ENCODE measurements at places on chromosomes 3 and 15.

DNA sequence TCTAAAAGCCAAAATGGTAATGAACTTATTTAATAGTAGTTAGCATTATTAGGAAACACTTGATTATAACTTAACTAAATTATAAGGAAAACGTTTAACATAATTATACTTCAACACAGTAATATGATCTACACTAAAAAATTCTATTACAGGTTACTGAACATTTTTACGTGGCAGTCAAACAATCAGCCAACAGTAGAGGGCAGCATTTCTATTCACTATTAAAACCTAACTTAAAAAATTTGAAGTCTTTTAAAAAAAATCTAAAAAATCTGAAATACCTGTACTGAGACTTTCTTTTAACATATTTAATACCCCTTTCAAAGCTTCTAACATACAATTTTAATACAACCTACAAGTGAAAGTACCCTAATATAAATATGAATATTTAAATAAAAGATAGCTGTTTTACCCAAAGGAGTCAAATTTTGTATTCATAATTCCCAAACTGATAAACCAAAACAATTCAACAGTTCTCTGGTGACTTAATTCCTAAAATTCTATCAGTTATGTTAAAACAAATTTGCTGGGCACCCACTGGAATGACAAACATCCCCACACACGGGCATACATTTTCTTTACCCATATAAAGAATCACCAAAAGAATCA, 41.5 kb downstream of the DLG1 start:
- peak; percentile 14 for DNase-seq

- no peak for DNase-seq
These were observed 8.0 kb downstream of the AMIGO3 start for GRCh38 chr3:49711489-49711888.

- no peak for DNase-seq
These were observed 30.3 kb downstream of the SEC61A1 start for GRCh38 chr3:128082546-128082945.

DNA sequence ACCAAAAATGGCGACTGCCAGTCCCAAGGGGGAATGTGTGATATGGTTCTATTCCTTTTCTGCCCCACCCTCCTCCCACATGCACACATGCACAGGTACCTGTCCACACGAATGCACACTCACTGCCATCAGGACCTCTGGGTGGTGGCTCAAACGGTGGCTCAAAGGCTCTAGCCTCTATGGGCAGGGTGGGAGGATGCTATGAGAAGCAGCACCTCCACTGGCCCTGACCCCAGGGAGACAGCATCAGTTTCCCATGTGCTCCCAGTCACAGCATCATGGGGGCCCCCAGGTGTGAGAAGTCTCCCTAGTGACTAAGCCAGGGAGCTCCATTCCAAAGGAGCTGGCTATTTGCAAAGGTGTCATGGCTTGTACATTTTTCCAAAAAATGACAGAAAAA, 15.9 kb downstream of the SEMA3G start:
- no peak for DNase-seq

GRCh38 chr3:13878281-13879101, 1.4 kb downstream of the WNT7A start:
- peak; percentile 37 for DNase-seq

DNA sequence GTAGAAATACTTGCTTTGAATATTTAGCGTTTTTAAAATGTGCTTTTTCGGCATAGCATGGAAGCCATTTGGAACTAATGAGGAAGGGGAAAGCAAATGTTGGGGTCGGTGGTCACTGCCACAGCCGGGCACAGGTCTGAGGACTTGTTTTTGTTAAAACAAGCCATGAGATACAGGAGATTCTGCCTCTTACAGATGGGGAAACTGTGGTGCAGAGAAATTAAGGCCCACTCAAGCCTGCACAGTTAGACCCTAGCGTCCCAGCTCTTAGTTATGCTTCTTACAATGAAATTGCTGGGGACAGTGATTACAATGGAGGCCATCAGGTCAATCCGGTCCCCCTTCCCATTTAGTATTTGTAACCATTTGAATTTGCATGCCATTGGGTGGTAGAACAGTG, 2.5 kb upstream of the GPR171 start:
- DNase-seq, result no peak

DNA sequence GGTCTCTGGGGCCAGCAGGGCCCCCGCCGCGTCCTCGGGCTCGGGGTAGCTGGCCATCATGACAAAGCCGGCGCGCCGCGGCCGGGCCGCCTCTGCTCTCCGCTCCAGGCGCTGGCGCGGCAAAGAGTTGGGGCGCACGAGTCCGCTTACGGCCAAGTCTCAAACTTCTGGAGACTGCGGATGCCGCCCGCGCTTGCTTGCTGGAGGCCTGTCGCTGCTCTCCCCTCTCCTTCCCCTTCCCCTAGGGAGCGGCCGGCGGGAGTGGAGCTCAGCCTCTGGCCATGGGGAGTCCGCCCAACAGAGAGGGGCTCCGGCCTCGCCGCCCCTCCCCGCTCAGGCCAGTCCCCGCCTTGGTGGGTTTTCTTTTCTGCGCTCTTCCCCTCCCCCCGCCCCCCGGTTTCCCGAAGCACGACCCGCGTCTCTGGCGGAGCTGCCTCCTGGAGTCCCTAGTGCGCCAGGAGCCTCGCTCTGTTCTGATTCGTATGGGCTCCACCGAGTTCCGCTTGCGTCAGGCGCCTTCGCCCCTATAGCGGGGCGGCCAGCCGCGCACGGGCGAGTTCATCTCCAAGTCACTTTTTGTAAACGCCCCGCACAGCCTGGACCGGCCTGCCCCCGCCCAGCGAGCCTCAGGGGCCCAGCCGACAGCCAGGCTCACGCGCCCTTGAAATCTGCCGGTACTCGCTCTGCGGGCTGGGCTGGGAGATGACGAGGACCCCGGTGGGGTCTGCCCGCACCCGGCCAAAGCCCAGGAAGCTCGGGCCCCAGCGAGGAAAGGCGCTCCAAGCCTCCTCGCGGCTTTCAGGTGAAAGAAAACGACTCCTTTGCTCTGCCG, at the start of the genes FOXL2 and FOXL2NB:
Gene FOXL2, minus strand, starts transcription at position 475 of the 832 bp plus-strand sequence. Its CDS starts 415 bp downstream, at position 60.
Gene FOXL2NB, plus strand, starts transcription at position 555 of the 832 bp plus-strand sequence. Its CDS starts 148 bp downstream, at position 703.
- peak; percentile 33 for DNase-seq

DNA sequence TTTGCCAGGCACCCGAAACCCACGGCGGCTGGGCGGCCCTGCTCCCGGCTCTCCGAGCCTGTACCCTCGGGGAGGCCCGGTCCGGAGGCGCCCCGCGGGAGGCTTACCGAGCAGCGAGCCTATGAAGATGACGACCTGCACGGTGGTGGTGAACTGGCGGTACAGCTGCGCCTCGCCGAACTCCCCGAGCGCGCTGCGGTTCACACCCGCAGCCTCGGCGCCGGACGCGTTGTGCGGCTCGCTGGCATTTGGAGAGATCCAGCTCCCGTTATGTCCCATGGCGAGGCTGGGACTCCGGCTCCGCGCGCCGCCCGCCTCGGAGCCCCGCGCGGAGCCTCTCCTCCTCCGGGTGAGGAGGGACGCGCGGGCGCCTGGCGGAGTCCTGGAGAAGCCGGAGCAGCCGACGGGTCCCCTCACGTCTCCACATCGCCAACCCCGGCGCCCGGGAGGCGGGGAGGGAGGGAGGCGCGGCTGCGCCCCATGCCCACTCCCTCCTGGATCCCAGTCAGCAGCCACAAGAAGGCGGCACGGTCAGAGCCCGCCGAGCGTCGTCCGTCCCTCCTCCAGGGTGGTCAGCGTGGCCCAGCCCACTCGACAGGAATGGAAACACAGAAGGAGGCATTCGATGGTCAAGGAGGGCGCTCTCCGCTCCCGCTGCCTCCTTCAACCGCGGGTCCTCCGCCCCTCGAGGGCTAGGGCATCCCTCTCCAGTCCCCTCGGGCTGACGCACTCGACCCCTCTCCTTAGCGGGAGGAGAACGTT, at the start of gene GPR176:
Gene GPR176, minus strand, starts transcription at position 519 of the 762 bp plus-strand sequence. Its CDS starts 240 bp downstream, at position 279.
- DNase-seq, result peak; percentile 32

DNA sequence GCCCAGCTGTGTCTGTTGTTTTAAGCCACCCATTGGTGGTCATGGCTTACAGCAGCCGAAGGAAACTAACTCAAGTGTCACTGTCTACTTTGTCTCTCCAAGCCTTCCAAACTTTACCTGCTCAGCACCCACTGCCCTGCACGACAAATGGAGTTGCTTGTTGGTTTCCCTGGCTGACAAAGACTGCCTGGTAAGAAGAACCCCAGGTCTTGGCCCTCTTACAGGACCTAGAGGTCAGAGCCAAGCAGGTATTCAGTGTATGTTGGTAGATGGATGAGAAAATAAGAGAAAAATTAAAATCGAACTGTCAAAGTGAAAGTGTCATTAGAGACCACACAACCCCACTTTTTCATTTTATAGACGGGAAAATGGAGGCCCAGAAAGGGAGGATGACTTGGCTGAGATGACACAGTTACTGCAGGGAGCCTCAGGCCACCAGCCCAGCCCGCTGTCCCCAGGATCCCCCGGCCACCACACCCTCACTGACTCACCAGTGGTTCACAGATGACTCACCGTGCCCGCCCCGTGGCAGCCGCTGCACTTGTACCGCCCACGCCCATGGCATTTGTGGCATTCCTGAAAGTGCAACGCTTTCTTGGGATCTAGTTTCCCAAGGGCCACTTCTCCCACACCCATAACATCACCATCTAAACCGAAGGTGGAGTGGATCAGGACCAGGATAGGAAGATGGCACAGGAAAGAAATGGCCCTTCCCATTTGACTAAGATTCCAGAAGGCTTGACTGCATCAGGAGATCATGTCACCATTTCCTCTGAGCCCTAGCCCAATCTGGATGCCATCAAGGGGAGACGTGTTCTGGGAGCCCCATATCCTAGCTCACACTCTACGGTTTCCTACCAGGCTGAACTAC, 15.2 kb downstream of the SSUH2 start:
- DNase-seq, result peak; percentile 67

- no peak for DNase-seq
These were observed 94.5 kb upstream of the DLG1 start for GRCh38 chr3:197392961-197393360.

GRCh38 chr3:98589331-98590036, 3.9 kb downstream of the CPOX start:
- DNase-seq, result no peak

- no peak for DNase-seq
These were observed 84.9 kb downstream of the WWTR1 start for GRCh38 chr3:149572796-149573414.

GRCh38 chr15:80007532-80007931, 36.5 kb upstream of the BCL2A1 start:
- DNase-seq, result no peak

- DNase-seq, result no peak
These were observed 22.9 kb upstream of the PLXNA1 start for GRCh38 chr3:126959921-126960603.

DNA sequence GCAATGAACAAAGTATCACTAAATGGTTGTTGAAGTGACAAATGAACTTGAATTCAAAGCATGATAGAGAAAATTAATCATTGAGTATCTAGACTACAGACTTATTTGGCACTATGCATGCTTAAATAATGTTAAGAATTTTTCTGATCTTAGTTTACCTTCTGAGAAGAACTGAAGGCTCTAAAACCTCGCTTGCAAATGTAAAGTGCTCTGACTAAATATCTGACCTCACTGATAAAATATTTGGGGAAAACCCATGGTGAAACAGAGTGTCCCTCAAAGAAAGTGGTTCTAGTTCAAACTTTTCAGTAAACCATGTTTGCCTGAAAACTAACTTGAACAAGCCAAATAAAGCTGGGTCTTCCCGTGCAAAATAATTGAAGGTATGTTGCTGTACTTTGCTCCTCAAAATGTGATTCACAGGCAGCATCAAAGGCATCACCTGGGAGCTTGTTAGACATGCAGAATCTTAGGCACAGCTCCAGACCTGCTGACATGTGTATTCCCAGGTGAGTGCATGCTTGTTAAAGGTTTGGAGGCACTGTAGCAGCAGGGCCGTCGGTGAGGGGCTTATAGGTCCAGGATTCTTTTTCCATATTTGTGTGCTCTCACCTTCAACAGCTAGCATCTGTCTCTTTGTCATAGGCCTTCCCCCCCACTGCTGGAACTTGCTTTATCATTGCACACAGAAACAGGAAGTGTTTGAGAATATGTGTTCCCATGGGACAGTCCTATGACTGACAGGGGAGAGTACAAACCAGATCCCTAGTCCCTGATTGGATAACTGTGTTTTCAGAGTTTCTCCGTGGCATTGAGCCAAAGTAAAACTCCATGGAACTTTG, 524.2 kb upstream of the LMCD1 start:
- no peak for DNase-seq

GRCh38 chr3:143244516-143245063, 125.0 kb downstream of the CHST2 start:
- DNase-seq, result no peak

DNA sequence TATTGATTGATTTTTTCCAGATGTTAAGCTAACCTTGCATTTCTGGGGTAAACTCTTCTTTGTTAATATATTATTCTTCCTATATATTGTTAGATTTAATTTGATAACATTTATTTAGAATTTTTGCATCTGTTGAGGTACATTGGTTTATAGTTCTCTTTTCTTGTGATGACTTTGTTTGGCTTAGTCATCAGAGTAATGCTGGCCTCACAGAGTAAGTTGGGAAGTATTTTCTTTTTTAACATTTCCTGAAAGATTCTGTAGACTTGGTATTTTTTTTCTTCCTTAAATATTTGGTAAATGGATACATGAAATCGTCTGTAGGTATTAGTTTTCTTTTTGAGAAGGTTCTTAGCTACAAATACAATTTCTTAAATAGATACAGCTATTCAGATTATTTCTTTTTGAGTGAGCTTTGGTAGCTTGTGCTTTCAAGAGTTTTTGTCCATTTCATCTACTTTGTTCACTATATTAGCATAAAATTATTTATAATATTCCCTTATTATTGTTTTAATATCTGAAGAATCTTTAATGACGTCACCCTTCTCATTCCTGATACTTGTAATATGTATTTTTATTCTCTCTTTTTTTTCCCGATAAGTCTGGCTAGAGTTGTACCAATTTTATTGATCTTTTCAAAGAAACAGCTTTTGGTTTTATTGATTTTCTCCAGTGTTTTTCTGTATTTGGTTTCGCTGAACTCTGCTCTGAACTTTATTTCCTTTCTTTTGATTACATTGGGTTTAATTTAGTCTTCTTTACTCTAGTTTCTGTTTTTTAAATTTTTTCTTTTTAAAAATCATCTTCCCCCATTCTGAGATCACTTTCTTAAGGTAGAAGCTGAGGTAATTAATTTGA, 6.5 kb upstream of the HPS3 start:
- no peak for DNase-seq

GRCh38 chr15:74809242-74809641, 3.4 kb upstream of the LMAN1L start:
- no peak for DNase-seq

DNA sequence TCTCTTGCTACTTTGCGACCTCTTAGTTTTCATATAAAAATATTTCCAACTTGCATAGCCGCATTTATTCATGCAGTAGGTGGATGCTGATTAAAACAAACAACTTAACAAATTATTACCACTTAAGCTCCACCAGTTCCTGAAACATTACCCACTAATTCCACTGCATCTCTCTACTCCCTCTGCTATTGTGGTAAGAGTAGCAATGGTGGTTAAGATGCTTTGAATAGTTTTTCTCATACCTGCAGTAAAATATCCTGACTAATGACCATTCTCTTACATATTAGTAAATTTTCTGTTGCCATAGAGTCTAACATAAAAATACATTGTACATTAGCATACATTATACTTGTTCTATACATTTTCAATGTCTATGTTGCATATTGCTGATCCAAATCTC, 397.6 kb upstream of the PLSCR5 start:
- DNase-seq, result no peak

Measured in activated naive CD4-positive, alpha-beta T cell treated with Interleukin-2 at 50 U/mL for 16 hours (primary cell).